ENCODE measurements at places on chromosomes 4 and X. TPM values are rescaled to one million over a fixed set of nuclear protein-coding genes. Genes with fewer than 3 reads are reported as not detected.

The LONRF3 gene
- 27.6 TPM for total RNA-seq

The CENPI gene
- total RNA-seq = 1.4 TPM

The HSFX1 gene
- 2.2 TPM for total RNA-seq

The GNRHR gene
- not detected for total RNA-seq

The PTTG2 gene
- 1.2 TPM for total RNA-seq

The RASSF6 gene
- 1.9 TPM for total RNA-seq

The GAGE12F gene
- total RNA-seq = not detected

- no peaks in the 10 kb centered on the region for H3K27me3 ChIP-seq
- no peak overlapping the region for H3K4me3 ChIP-seq
- DNase-seq = no peak
- H3K36me3 ChIP-seq = no peaks in the 10 kb centered on the region
- H3K4me1 ChIP-seq = peaks cover 6% of the 10 kb centered on the region
- no peak overlapping the region for H3K27ac ChIP-seq
Measured at GRCh38 chr4:109798866-109799265, 2.9 kb downstream of the CFI start.

DNA sequence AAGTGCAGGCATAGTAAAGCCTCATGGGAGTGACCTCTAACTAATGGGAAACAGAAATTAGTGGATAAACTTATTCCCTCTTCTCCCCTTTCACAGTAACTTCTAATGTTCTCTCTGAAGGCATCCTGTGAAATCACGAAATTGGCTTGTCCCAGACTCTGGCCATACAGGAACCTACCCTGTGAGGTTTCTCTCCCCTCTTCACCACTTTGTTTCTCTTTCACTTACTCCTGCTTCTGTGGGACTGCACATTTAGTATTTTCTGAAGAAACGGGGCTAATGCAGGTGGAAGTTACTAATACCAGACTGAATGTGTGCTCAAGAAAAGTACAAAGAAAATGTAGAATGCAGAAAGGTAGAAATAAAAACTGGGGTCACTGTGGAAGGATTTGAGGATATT, 20.0 kb downstream of the ZNF330 start:
- H3K27ac ChIP-seq = no peak overlapping the region
- H3K27me3 ChIP-seq = no peaks in the 10 kb centered on the region
- no peaks in the 10 kb centered on the region for H3K4me1 ChIP-seq
- H3K4me3 ChIP-seq = no peak overlapping the region
- no peaks in the 10 kb centered on the region for H3K36me3 ChIP-seq
- no peak for DNase-seq

- H3K27ac ChIP-seq = no peak overlapping the region
- H3K27me3 ChIP-seq = no peaks in the 10 kb centered on the region
- no peaks in the 10 kb centered on the region for H3K36me3 ChIP-seq
- H3K4me1 ChIP-seq = peaks cover 33% of the 10 kb centered on the region
- H3K4me3 ChIP-seq = no peak overlapping the region
- no peak for DNase-seq
Measured at GRCh38 chrX:75276666-75277065, 2.8 kb downstream of the UPRT start.

- H3K36me3 ChIP-seq = no peaks in the 10 kb centered on the region
- H3K27ac ChIP-seq = no peak overlapping the region
- DNase-seq = no peak
- H3K4me3 ChIP-seq = no peak overlapping the region
Measured at GRCh38 chr4:86019362-86019761, 340.5 kb downstream of the MAPK10 start.

- H3K27ac ChIP-seq = no peak overlapping the region
- H3K4me3 ChIP-seq = no peak overlapping the region
- peak; percentile 38 for DNase-seq
- H3K4me1 ChIP-seq = peaks cover 17% of the 10 kb centered on the region
Measured at GRCh38 chr4:2742081-2742822, 13.9 kb downstream of the TNIP2 start.

DNA sequence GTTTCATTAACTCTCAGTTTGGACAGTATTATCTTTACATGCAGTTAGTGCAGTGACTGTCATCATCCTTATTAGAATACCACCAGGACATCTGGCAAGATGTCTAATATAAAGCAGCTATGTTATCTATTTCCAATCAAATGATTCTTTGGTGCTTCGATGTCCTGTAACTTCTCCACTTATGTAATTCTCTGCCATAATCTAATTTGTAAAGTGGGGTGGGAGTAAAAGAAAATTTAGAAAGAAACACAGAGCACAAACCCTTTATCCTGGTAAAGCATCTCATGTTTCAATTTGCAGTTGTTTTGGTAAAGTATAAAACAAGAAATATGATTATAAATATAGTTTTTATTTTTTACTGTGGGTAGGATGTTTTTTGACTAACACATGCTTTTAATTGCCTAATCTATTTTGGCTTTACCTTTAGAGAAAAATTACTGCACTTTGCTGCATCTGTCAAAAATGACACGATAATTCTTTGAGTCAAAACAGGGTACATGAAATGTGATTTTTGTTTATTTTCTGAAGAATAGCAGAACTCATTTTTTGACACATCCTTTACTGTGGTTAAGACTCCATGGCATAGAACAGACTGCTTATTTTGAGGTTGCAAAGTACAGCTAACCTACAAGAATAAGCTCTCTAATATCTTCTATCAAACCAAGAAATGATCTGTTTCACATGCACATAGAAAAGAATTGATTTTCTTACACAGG, 382.9 kb downstream of the RPA4 start:
- no peaks in the 10 kb centered on the region for H3K4me1 ChIP-seq
- H3K27ac ChIP-seq = no peak overlapping the region

- no peaks in the 10 kb centered on the region for H3K4me1 ChIP-seq
- no peak overlapping the region for H3K27ac ChIP-seq
- DNase-seq = no peak
- no peaks in the 10 kb centered on the region for H3K27me3 ChIP-seq
- H3K36me3 ChIP-seq = no peaks in the 10 kb centered on the region
Measured at GRCh38 chrX:105765691-105766090, 56.6 kb upstream of the NRK start.

- no peaks in the 10 kb centered on the region for H3K4me1 ChIP-seq
- H3K27ac ChIP-seq = peak overlapping the region; percentile 36
Measured at GRCh38 chrX:13938051-13938828, 91.5 kb downstream of the GEMIN8 start.

GRCh38 chrX:331151-331824, 12.7 kb upstream of the GTPBP6 start:
- peak overlapping the region; percentile 30 for H3K4me3 ChIP-seq
- peak; percentile 46 for DNase-seq
- peaks cover 22% of the 10 kb centered on the region for H3K27me3 ChIP-seq
- peaks cover 11% of the 10 kb centered on the region for H3K4me1 ChIP-seq
- H3K36me3 ChIP-seq = peaks cover 7% of the 10 kb centered on the region

GRCh38 chrX:14389682-14390081, 139.7 kb upstream of the GLRA2 start:
- H3K27me3 ChIP-seq = no peaks in the 10 kb centered on the region
- DNase-seq = no peak
- H3K4me3 ChIP-seq = no peak overlapping the region
- no peak overlapping the region for H3K27ac ChIP-seq
- H3K4me1 ChIP-seq = no peaks in the 10 kb centered on the region
- H3K36me3 ChIP-seq = no peaks in the 10 kb centered on the region

GRCh38 chrX:38409289-38409688, 56.9 kb downstream of the OTC start:
- no peaks in the 10 kb centered on the region for H3K4me1 ChIP-seq
- no peak for DNase-seq
- H3K36me3 ChIP-seq = no peaks in the 10 kb centered on the region
- no peak overlapping the region for H3K27ac ChIP-seq
- H3K27me3 ChIP-seq = no peaks in the 10 kb centered on the region

DNA sequence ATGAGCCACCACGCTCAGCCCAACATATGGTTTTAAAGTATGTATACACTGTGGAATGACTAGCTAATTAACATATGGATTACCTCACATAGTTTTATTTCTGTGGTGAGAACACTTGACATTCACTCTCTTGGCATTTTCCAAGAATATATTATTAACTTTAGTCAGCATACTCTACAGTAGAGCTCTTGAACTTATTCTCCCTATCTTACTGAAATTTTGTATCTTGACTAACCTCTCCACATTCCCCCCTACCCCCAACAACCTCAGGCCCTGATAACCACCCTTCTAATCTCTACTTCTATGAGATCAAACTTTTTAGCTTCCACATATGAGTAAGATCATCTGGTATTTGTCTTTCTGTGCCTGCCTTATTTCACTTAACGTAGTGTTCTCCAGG, 38.6 kb upstream of the AGA start:
- H3K4me3 ChIP-seq = no peak overlapping the region
- no peak for DNase-seq
- H3K27ac ChIP-seq = no peak overlapping the region
- no peaks in the 10 kb centered on the region for H3K4me1 ChIP-seq

- H3K4me3 ChIP-seq = no peak overlapping the region
- H3K4me1 ChIP-seq = peaks cover 7% of the 10 kb centered on the region
- peak; percentile 63 for DNase-seq
- H3K36me3 ChIP-seq = no peaks in the 10 kb centered on the region
- no peak overlapping the region for H3K27ac ChIP-seq
- H3K27me3 ChIP-seq = no peaks in the 10 kb centered on the region
Measured at GRCh38 chr4:14856062-14856933, 146.0 kb upstream of the CPEB2 start.

- no peaks in the 10 kb centered on the region for H3K36me3 ChIP-seq
- H3K4me3 ChIP-seq = no peak overlapping the region
- H3K27ac ChIP-seq = no peak overlapping the region
- DNase-seq = no peak
- H3K4me1 ChIP-seq = no peaks in the 10 kb centered on the region
- no peaks in the 10 kb centered on the region for H3K27me3 ChIP-seq
Measured at GRCh38 chrX:23195761-23196160, 138.9 kb upstream of the PTCHD1 start.
